Stimulated activated CD8-positive, alpha-beta memory T cell treated with anti-CD3 and anti-CD28 coated beads, Interleukin-4, amount 100 ng/mL, for 4 hours (primary cell): ENCODE measurements at places on chromosomes 3 and 15.

GRCh38 chr3:86958534-86958933 is 32.4 kb downstream of the VGLL3 start:
- no peak for DNase-seq

DNA sequence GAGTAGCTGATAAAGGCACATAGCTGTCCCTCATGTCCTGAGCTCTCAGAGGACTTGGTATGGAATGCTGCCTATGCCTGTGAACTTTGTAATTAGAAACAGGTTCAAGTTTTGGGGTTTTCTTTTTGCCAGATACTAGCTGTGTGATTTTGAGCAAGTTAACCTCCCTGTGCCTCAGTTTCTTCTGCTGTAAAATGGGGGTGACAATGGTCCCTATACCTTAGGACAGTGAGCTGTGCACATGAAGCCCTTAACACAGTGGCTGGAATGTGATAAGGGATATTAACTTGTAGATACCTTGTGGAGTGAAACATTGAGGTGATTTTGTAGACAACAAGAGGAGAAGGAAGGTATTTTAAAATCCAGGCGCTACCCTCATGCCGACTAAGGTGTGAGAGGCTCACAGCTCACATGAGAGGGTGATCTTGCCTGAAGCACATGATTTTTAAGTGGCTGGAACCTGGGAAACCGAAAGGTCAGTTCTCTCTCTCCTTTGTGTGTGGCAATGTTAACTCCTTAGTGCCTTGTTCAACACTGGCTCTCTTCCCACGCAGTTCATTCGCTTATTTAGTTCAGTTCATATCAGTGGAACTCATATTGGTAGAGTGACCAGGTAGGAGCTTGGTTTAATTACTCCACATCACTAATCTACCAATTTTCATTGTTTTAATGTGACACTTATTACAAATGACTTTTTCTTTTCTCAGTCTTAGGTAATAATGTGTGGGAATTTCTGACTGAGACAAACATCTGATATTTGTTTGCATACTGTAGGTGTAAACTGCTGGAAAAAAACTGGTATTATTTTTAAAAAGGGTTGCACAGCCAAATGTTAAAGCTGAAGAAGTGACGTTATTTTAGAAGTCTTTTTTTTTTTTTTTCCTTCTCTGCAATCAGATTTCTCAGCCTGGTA is 236.2 kb downstream of the ITPR1 start:
- no peak for DNase-seq

DNA sequence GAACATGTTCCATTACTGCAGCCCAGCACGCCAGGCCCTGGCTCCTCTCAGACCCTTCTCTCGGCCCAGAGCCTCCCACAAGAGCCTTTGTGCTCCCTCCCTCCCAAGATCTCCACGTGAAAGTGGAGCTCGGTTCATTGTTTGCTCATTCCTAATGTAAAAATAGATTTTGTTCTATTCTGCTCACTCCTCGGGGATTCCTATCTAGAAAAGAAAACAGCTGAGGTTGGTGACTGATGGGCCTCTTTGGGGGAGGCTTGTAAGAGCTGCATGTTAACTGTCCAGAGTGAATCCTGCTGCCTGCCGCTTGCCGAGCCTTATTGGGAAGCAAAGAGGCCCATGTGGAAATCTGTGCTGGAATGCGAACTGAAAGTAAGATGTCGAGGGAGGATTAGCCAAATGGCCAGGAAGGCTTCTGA is 267.1 kb downstream of the LRTM1 start:
- DNase-seq: no peak

GRCh38 chr15:35622641-35623340 is 76.8 kb upstream of the DPH6 start:
- DNase-seq: no peak

DNA sequence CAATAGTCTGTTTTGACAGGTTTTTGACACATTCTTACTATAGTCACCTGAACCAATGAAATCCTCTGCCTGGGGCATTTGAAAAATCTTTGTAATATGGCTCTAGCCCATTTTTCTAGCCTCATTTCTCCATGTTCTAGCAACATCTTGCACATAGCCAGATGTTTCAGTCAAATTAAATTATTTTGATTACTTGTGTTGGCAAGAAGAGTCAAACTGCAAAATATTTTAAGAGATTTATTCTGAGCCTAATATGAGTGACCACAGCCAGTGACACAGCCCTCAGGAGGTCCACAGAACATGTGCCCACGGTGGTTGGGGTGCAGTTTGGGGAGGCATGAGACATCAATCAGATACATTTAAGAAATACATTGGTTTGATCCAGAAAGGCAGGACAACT is 6.9 kb downstream of the IFT122 start:
- no peak for DNase-seq

- no peak for DNase-seq
These were observed 198.1 kb downstream of the MBNL1 start for GRCh38 chr3:152466784-152467183.
